ENCODE measurements at places on chromosomes 7 and 10.

DNA sequence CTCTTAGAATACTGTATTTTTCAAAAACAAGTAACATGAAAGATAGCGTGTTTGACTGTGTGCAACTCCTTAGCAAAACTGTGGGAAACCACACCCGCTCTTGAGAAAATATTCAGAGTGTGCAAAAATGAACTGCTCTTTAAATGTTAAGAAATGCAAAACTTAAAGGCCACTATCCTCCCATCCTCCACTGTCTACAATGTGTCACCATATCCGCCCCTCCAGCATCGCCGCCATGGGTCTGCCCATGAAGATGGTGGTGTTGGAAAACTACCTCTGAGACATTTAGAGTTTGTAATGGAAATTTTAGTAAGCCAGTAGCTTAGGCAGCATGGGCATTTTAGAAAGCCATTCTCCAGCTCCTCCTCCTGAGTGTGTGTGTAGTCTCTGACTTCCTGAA, 20.1 kb upstream of the NMT2 start:
- no peak for DNase-seq

GRCh38 chr10:74898201-74898976, 72.0 kb downstream of the KAT6B start:
- DNase-seq = no peak

- no peak for DNase-seq
These were observed 59.7 kb upstream of the LAMB4 start for GRCh38 chr7:108189733-108190388.

GRCh38 chr7:51015581-51015980, 232.9 kb upstream of the GRB10 start:
- DNase-seq = no peak

DNA sequence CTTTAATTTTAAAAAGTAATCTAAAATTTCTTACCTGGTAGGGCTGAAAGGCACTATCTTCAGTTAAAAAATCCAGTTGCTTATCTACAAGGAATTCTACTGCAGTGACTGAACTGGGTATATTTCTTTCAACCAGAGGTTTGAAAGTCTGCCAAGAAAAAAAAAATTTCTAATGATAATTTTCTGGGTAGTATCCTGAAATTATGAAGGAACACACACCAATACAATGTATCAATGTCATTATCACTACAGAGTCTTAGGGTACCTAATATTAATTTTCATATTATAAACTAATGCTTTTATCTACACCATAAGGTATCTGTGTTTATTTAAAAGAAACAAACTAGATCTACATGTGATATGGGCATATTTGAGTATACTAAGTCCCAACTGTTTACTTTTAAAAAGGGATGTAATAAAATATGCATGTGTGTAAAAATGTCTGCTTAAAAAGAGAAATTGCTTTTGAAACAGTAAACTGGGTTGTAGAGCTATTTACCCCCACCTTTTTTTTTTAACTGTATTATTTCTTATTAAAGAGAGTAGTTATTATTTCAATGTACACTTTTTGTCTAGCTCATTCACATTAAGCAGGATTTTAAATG, 131.6 kb downstream of the NRBF2 start:
- DNase-seq = no peak

DNA sequence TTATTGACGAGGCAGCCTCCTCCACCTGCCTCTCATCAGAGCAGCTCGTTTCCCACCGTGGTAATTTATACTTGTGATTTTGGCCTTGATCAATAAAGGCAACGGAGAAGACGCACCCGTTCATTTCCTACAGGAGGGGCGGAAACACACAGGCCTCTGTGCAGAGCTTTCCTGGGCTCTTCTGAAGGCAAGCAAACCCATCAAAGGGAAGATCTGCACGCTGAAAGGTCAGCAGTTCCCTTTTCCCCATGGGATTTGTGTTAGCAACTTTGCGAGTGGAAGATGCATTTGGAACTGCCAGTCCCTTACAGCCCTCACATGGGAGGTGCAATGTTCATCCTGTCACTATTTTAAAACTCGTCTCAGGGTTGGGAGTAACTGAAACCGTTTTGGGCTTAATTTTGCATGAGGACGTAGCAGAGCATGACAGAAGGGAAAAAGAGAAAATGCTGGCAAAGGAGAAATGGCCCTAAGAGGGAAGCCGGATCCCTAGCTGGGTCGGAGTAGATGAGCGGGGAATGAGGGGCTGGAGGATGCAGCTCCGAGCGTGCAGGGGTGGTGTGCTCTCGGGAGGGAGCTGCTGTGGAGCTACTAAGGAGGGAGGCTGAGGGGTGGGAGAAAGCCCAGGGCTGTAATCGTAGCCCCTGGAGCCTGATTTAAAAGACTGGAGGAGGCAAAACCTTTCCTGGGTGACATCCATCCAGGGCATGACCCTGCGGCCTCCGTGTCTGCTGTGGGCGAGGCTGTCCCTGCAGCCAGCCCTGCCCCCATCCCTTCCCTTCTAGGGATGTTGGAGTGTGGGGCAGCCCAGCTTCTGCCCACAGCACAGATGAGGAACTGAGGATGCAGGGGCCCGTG, 111.1 kb upstream of the FAM20C start:
- no peak for DNase-seq

GRCh38 chr10:78383378-78384048, 349.9 kb downstream of the RPS24 start:
- DNase-seq = no peak

DNA sequence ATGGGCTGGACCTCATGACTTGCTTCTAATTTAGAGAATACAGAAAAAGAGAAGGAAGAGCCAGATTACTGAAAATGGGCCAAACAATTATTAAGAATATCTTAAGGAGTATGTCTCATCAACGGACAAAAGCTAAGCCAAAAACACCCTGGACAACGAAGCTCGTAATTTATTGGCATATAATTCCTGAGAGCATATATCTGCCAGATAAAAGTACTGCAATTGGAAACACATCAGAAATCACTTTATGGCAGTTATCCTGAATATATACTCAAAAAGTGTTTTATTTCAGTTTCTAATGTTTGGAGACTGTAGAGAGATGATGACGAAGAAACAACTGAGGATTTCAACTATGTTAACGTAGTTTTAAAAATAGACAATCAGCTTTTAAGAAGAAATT, 211.8 kb downstream of the CSTF2T start:
- no peak for DNase-seq

- DNase-seq = no peak
These were observed 58.8 kb downstream of the CACNA2D1 start for GRCh38 chr7:82384779-82385178.

GRCh38 chr7:127865466-127865865, 165.8 kb downstream of the LRRC4 start:
- no peak for DNase-seq

DNA sequence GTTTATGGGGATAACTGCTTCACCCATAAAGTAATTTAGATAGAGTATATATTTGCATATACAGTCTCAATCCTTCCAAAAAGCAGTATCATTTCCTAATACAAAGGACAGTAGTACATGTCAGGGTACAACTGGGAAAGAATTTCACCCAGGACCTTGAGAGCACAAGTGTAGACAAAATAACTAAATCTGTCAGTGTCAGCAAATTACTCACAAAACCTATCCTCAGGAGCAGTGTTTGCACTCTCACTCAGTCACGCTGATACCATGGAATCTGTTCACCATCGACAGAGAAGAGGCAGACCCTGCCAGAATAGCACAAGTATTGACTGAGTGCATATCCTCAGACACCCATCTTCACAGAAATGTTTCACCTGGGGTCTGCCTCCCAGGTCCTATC, 554.7 kb upstream of the PHF14 start:
- no peak for DNase-seq

DNA sequence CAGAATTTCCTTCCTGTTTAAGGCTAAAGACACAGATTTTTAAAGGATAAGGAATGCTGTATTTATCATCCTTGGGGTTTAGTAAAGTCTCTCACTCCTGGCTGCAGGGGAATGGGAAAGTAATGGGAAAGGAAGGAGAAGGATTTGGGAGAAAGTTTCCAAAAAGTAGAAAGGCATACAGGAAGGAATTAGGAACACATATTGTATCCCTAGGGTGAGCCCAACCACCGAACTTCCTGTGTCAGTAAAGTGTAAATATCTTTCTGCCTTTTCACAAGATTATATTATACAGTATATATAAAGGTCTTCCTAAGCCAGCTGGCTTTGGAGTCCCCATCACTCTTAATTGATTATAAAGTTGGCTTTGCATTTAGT, 12.0 kb upstream of the UBE2D1 start:
- no peak for DNase-seq

DNA sequence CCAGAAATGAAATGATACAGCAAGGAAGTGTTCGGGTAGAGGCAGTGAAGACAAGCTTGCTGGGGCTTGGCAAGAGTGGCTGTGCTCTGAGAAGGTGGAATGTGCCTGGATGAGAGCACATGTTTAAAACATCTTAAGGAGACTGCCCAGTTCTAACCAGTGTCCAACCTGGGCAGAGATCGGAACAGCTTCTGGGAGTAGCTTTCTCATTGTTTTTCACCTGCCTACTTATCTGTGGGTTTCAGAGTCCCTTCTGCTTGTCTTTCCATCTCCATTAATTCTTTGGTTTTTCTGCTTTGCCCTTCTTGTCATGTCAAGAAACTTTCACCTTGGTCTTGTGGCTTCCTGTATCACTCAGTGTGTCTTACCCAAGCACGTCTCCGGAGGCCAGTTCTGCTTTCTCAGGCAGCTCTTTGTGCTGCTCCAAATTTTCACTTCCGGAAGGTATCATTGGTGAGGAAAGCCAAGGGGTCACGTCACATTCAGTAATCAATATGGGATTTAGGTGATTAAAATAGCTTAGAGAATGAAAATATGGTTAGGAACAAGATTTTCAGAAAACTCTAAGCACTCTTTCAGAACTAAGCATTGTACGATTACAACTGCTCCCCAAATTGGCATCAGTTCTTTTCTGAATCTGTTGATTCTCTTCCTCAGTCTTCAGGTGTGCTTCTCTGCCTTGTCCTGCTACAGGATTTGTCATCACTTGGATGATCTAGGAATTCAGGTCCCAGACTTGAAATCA, 5.5 kb upstream of the LAMB4 start:
- DNase-seq = no peak

DNA sequence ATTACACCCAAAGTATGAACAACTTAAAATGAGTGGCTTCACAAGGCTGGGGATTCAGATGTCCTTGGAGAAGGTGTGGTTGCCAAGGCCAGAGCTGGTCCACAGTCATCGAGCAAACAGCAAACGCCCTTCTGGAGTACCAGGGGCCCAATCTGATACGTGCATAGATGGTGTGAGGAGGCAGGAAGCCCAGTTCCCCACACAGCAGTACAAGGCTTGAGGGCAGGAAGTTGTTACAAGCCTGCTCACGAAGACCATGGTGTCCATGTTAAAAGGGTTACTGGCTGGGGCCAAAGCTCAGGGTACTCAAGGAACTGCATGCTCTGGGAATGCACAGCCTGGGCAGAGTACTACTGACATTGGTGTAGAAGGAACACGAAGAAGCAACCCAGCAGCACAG, 4.6 kb upstream of the ANKRD26 start:
- DNase-seq = no peak

DNA sequence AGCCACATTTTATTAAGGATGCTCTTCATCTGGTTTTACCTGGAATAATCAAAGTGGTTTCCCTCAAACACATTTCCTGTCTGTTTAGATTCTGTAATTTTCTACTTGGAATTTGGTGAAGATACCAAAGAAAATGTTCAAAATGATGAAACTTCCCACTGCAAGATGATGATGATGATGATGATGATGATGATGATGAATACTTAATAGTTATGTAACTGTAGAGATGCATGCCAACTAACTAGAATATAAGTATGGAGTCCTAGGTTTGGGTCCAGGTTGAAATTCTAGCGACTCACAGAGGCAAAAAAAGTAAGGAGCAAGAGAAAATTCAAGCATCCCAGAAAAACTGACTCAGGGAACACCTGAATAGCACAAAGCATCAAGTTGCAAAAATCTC, 104.0 kb upstream of the KIAA1217 start:
- no peak for DNase-seq

- DNase-seq = no peak
These were observed 24.6 kb downstream of the PRR15 start for GRCh38 chr7:29588212-29588611.

DNA sequence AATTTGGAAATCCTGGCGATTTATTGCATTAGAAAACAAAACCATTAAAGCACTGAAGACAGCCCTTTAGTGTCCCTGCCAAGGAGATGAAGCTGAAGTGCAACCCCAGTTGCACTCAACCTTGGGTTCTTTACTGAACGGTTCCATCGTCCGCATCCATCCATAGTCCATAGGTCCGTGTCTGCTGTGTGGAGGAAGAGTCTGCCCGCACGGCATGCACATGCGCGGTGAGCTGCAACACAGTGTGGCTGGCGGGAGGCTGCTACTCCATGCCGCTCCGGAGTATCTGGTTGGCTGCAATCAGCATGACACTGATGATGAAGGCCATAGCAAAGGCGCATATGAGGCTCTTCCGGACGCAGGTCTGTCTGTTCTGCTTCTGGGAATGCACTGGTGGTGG, 624.6 kb downstream of the CALN1 start:
- no peak for DNase-seq

GRCh38 chr10:99788598-99789256, 6.3 kb downstream of the ABCC2 start:
- DNase-seq = no peak

DNA sequence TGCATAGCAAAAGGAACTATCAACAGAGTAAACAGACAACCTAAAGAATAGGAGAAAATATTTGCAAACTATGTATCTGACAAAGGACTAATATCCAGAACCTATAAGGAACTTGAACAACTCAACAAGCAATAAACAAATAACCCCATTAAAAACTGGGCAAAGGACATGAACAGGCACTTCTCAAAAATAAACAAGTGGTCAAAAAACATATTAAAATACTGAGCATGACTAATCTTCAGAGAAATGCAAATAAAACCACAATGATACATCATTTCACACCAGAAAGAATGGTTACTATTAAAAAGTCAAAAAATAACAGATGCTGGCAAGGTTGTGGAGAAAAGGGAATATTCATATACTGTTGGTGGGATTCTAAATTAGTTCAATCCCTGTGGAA, 17.1 kb downstream of the MAGI2 start:
- DNase-seq = no peak

DNA sequence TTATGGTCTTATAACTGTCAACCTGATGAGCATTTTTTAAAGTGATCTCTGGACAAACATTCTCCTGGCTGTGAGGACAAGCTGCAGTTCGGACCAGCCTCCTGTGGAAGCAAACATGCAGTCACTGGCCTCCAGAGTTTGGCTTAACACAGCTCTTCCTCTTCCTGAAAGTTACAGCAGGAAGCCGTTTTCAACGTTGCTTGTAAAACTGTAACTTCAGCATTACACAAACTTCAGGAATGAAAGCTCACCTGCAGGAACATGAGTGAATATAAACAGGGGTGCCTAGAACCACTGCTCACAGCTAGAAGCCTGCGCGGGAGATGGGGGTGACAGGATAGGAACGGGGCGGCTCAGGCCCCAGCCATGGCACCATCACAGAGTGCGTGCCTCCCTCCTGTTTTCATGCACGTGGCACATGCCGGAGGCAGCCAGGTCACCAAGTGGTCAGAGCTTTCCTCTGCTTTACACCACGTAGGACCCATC, 292.9 kb upstream of the PITRM1 start:
- DNase-seq = no peak

DNA sequence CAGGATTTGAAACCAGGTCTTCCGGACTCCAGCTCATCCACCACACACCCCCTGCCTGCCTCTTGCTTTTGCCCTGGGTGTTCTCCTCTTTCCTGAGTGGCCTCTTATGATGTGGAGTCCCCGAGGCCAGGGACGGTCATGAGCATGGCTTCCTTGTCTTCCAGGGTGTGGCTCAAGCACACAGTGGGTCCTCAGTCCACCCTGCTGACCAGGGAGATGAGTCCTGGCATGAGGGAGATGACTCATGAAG, 32.8 kb downstream of the DNAJB12 start:
- no peak for DNase-seq

GRCh38 chr7:12761111-12761510, 73.7 kb downstream of the ARL4A start:
- DNase-seq = no peak

- DNase-seq = no peak
These were observed 1.9 kb downstream of the SLC18A3 start for GRCh38 chr10:49611816-49612512.
